ENCODE measurements at places on chromosomes 6 and 20.

DNA sequence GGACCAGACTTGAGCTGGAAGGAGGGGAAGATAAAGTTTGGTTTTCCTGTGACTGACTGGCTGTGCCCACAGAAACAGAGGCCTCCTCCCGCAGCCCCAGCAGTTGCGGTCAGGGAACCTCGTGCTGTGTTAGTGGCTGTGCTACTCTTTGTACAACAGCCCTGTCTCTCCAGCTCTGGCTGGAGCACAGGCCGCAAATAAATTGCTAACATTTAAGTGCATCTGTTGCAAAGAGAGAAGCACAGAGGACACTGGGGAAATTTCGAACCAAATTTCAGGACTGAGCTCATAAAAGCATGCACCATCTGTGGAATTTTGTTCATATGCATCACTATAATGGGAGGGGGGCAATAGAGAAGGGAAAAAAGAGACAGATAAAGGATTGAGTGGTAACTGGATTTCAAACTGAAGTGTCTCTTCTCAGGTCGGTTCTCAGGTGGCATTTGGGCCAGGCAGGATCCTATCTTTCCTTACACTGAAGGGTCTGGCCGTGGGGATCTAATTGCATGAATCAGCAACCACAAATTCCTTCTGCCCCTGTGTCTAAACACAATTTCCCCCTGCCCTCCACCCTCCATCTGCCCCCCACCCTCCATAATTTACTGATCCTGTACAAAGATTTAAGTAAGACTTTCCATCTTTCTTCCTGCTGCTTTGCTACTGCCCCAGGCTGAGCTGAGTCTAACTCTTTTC lies 88.9 kb upstream of the ATXN1 start:
- peak; percentile 6 for DNase-seq

DNA sequence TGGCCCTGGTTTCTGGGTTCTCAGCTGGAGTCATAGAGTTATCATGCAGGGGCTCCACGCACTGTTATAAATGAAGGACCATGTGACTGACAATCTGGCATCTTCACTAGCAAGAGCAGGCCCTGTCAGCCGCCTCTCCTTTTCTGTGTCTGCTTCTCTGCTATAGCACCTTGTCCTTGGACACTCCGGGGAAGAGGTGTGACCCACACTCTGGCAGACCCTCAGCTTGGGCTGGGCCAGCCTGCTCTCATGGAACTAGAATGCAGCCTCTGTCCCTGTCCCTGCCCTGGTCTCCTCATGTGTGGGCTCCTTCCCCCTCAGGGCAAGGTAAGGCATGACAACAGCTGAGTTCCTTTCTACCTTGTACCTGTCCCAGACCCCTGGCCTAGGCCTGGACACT lies 10.9 kb upstream of the FANCE start:
- DNase-seq, result no peak

- no peak for DNase-seq
Measured at GRCh38 chr20:58546756-58547622, 31.8 kb upstream of the APCDD1L start.

DNA sequence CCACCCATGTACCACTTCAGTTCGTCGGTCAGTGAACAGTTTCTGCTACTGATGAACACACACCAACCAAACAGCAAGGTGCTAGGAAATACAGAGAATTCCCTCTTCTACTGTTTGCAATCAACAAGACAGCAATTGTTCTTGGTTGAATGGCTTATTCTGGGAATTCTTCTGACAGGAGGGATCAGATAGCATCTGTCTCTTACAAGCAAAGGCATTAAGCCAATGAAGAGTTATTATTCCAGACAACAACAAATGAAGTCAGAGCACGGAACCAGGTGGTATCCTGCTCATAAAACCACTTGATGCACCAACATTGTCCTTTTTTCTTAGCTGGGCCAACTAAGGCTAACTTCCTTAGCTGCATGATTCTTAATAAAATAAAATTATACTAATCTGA lies 37.8 kb downstream of the PTPRK start:
- DNase-seq, result no peak

- no peak for DNase-seq
Measured at GRCh38 chr6:7684843-7685242, 41.1 kb upstream of the BMP6 start.

DNA sequence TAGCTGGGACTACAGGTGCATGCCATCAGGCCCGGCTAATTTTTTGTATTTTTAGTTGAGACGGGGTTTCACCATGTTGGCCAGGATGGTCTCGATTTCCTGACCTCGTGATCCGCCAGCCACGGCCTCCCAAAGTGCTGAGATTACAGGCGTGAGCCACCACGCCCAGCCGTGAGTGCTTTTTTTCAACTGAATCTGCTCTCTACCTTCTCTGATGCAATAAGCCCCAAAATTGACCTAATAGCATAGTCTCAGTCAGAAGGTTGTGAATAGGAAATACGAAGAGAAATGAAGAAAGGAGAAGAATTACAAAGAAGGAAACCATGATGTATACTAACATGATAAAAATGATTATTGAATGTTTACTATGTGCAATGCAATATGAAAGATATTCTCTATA lies 33.2 kb downstream of the BEND6 start:
- no peak for DNase-seq

All from activated CD4-positive, alpha-beta T cell treated with anti-CD3 and anti-CD28 coated beads, Interleukin-2, Interleukin-6, amounts not matched to agents 100 ng/mL and 50 ng/mL, durations not matched to agents 16 hours and 8 hours (primary cell).